ENCODE measurements at places on chromosomes 7 and 10. TPM values are rescaled to one million over a fixed set of nuclear protein-coding genes. Genes with fewer than 3 reads are reported as not detected.

DNA sequence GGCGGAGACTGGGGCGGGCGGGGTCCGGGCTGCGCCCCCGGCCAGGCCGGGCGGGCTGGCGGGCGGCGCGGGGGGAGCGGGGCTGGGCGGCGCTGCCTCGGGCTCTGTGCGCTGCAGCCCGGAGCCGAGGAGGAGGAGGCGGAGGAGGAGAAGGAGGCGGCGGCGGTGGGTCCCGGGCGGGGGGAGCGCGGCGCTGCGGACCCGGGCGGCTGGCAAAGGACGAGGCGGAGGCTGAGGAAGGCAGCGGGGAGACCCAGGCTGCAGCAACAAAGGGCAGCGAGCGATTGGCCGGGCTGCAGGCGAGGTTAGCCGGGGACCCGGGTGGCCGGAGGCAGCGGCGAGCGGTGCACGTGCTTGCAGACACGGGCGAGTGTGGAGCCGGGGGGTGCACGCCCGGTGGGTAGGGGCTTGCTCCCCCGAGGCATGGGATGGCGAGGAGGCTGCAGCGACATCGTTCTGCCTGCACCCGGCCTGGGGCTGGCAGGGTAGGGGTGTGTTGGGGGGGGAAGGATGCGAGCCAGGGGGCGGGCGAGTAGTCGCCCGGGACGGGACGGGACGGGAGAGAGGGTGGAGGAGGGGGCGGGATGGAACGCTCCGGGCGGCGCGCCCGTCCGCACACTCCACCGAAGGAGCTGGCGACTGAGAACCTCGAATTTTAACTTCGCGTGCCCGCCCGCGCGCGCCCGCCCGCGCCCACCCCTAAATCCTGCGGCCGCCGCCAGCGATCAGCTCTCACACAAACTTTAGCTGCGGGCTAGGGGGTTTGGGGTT is 844 bp upstream of the KAT6B start:
- H3K36me3 ChIP-seq, result no peaks in the 10 kb centered on the region
- H3K4me3 ChIP-seq, result peak overlapping the region; percentile 97
- DNase-seq, result no peak
- peaks cover 19% of the 10 kb centered on the region for H3K4me1 ChIP-seq
- no peaks in the 10 kb centered on the region for H3K27me3 ChIP-seq
- H3K27ac ChIP-seq, result peak overlapping the region; percentile 100

Gene BHLHA15
- not detected for total RNA-seq

- no peaks in the 10 kb centered on the region for H3K36me3 ChIP-seq
- peak overlapping the region; percentile 17 for H3K27ac ChIP-seq
- no peak overlapping the region for H3K4me3 ChIP-seq
- H3K4me1 ChIP-seq, result peaks cover 10% of the 10 kb centered on the region
Measured at GRCh38 chr10:91689731-91690168, 56.9 kb upstream of the PPP1R3C start.

- no peak for DNase-seq
- no peaks in the 10 kb centered on the region for H3K36me3 ChIP-seq
- H3K4me3 ChIP-seq, result no peak overlapping the region
- peaks cover 7% of the 10 kb centered on the region for H3K4me1 ChIP-seq
Measured at GRCh38 chr10:3433988-3434387, 261.4 kb upstream of the PITRM1 start.

All from IMR-90 (cell line).